ENCODE measurements at places on chromosomes 3 and 15. TPM values are rescaled to one million over a fixed set of nuclear protein-coding genes. Genes with fewer than 3 reads are reported as not detected.

GRCh38 chr3:188339410-188340295 lies 185.7 kb downstream of the LPP start:
- H3K36me3 ChIP-seq = no peaks in the 10 kb centered on the region
- no peaks in the 10 kb centered on the region for H3K4me1 ChIP-seq
- no peaks in the 10 kb centered on the region for H3K27me3 ChIP-seq
- no peak overlapping the region for H3K4me3 ChIP-seq
- no peak overlapping the region for H3K27ac ChIP-seq

NTRK3 gene
- 4.1 TPM for total RNA-seq

- no peaks in the 10 kb centered on the region for H3K36me3 ChIP-seq
- H3K27ac ChIP-seq = no peak overlapping the region
- H3K4me3 ChIP-seq = no peak overlapping the region
- no peaks in the 10 kb centered on the region for H3K4me1 ChIP-seq
- no peaks in the 10 kb centered on the region for H3K27me3 ChIP-seq
Measured at GRCh38 chr3:55683666-55684270, 196.7 kb upstream of the WNT5A start.

DNA sequence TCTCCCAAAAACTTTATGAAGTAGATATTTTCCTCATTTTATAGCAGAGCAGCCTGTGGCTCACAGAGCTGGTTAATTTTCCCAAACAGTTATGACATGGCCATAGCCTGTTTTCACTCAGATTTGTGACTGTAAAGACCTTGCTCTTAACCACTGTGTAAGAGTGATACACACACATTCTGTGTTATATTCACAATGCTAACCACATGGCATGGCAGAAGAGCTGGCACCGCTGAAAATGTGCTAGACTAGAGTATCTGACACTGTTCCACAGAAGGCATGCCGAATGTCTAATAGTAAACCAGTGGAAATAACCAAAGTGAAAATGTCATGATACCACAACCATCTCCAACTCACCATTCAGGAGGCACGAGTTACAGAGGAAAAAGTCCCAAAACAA lies 71.8 kb downstream of the PEX5L start:
- no peak for DNase-seq
- H3K27me3 ChIP-seq = no peaks in the 10 kb centered on the region
- H3K36me3 ChIP-seq = no peaks in the 10 kb centered on the region
- H3K4me1 ChIP-seq = no peaks in the 10 kb centered on the region
- no peak overlapping the region for H3K27ac ChIP-seq

SOX2 gene
- 2.4 TPM for total RNA-seq

TOMM70 gene
- total RNA-seq = 28.0 TPM

- no peaks in the 10 kb centered on the region for H3K4me1 ChIP-seq
- peak; percentile 63 for DNase-seq
- H3K27ac ChIP-seq = peak overlapping the region; percentile 70
- H3K4me3 ChIP-seq = no peak overlapping the region
- H3K36me3 ChIP-seq = no peaks in the 10 kb centered on the region
Measured at GRCh38 chr15:29670998-29671981, 151.0 kb downstream of the TJP1 start.

GHSR gene
- total RNA-seq = not detected

Measured in left lung (tissue), 14 donors.